ENCODE measurements at places on chromosomes 13 and 19.

- no peak for DNase-seq
- no peaks in the 10 kb centered on the region for H3K27me3 ChIP-seq
- no peaks in the 10 kb centered on the region for H3K36me3 ChIP-seq
- peaks cover 19% of the 10 kb centered on the region for H3K4me1 ChIP-seq
- peak overlapping the region; percentile 83 for H3K27ac ChIP-seq
- H3K4me3 ChIP-seq = peak overlapping the region; percentile 75
Observed at GRCh38 chr19:2149980-2150793, 1.2 kb downstream of the AP3D1 start.

- no peaks in the 10 kb centered on the region for H3K36me3 ChIP-seq
- peaks cover 5% of the 10 kb centered on the region for H3K4me1 ChIP-seq
- H3K27ac ChIP-seq = no peak overlapping the region
- peaks cover 15% of the 10 kb centered on the region for H3K27me3 ChIP-seq
Observed at GRCh38 chr13:100526318-100527000, 62.1 kb downstream of the GGACT start.

DNA sequence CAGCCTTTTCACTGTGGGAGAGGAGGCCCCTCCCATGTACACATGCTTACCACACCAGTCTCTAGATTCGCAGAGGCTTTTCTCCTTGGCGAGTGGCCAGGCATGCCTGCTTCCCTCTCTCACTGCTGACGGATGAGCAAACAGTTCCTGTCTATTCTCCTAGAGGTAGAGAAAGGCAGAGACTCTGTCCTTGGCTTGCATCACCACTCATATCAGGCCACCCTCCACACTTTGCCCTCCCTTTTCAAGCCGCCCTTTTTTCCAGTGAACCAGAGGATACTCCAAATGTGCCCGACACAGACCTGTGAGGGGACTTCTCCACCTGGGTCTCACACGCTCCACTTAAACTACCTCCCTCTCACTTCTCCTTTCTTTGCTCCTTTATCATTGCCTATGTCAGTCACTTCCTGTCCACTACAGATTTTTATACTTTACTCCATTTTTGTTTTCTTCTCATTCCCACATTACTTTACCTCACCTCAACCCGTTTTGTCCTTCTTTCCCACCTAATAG, 284.6 kb downstream of the DNAJC15 start:
- DNase-seq = no peak
- no peaks in the 10 kb centered on the region for H3K36me3 ChIP-seq
- peaks cover 11% of the 10 kb centered on the region for H3K4me1 ChIP-seq
- H3K27ac ChIP-seq = peak overlapping the region; percentile 77

GRCh38 chr13:96636001-96636709, 358.1 kb downstream of the OXGR1 start:
- DNase-seq = no peak
- H3K27ac ChIP-seq = no peak overlapping the region
- no peaks in the 10 kb centered on the region for H3K27me3 ChIP-seq
- no peaks in the 10 kb centered on the region for H3K4me1 ChIP-seq
- H3K36me3 ChIP-seq = no peaks in the 10 kb centered on the region

DNA sequence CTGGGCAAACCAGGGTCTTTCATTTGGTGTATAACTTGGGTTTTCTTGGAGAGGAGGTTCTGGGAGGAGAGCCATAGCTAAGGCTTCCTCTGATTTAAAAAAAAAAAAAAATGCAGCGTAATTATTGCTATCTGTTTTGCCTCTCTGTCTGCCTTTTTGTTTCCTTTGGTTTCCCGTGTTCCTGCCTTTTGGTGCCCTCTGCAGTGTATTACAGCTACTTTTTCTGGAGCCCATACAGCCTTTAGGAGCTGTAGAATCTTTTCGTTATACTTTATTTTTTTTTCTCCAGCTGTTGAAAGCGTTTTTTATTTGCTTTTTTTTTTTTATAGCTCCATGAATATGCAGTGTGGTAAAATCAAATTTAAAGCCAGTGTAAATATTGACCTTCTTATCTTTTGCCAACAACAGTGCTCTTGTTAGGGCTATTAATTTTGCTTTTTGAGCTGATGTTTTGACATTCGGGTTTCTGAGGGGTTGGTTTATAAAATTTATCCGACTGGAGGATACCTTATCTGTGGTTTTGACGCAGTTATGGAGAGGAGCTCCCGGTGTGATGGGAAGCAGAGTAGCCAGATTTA, 38.1 kb downstream of the ZNF493 start:
- H3K27me3 ChIP-seq = peaks cover 6% of the 10 kb centered on the region
- peaks cover 3% of the 10 kb centered on the region for H3K4me1 ChIP-seq
- H3K4me3 ChIP-seq = no peak overlapping the region
- H3K36me3 ChIP-seq = peaks cover 24% of the 10 kb centered on the region
- DNase-seq = no peak

- H3K27ac ChIP-seq = no peak overlapping the region
- DNase-seq = no peak
- H3K36me3 ChIP-seq = no peaks in the 10 kb centered on the region
Observed at GRCh38 chr13:37446503-37446902, 152.1 kb downstream of the POSTN start.

DNA sequence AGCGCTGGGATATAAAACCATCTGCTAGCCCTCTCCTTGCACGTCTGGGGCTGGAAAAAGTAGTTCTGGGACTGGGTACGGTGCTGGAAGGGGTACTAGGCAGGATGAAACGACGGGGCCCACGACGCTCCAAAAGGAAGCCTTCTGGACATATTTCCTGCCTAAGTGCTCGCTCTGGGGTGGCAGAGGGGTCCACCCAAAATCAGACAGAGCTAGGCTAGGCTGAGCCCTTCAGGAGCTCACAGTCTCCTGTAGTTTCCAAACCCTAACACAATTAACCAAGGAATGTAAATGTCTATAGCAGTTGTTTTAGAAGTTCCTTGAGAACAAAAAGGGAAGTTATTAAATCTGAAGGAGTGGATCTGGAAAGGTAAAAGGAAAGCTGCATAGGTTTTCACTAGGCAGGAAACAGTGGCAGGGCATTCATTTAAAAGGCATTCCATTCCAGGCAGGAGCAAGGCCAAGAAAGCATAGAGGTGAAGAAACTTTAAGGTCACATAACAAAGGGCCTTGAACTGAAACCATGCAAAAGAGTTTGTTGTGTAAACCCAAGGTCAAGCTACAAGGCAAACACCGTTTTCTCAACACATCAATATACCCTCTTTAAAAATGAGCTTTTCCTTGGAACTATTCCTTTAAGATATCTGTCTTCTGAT, 634 bp upstream of the DIAPH3 start:
- DNase-seq = no peak
- H3K4me1 ChIP-seq = peaks cover 19% of the 10 kb centered on the region
- H3K27ac ChIP-seq = peak overlapping the region; percentile 86
- peaks cover 8% of the 10 kb centered on the region for H3K27me3 ChIP-seq

DNA sequence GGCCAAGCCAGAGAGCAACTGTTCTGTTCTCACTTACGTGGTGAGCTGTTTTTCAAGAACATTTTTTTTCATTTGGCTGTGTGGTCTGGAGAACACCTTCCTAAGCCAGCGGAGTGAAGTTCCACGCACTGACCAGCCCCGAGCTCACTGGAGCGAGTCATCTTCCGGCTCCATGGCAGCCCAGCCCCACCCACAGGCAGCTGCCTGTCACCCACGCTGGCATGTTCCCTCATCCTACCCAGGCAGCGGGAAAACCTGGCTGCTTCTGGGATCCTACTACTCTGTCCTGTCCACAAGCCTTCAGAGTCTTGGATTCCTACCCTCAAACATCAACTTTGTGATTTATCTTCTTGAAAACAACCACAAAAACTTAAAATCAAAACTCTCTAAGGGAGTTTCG, 76.2 kb downstream of the GGACT start:
- no peaks in the 10 kb centered on the region for H3K4me1 ChIP-seq
- H3K27me3 ChIP-seq = peaks cover 15% of the 10 kb centered on the region
- H3K27ac ChIP-seq = peak overlapping the region; percentile 29
- no peak overlapping the region for H3K4me3 ChIP-seq
- no peak for DNase-seq
- H3K36me3 ChIP-seq = peaks cover under 1% of the 10 kb centered on the region

DNA sequence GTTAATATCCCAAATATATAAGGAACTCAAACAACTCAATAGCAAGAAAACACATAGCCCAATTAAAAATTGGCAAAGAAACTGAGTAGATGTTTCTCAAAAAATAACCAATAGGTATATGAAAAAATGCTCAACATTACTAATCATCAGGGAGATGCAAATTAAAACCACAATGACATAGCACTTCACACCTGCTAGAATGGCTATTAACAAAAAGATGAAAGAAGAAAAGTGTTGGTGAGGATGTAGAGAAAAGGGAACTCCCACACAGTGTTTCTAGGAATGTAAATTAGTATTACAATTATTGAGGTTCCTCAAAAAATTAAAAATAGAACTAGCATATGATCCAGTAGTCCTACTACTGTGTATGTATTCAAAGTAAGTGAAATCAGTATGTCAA, 1212.8 kb downstream of the DIAPH3 start:
- peaks cover 19% of the 10 kb centered on the region for H3K4me1 ChIP-seq
- no peak for DNase-seq
- no peaks in the 10 kb centered on the region for H3K27me3 ChIP-seq
- no peak overlapping the region for H3K4me3 ChIP-seq

DNA sequence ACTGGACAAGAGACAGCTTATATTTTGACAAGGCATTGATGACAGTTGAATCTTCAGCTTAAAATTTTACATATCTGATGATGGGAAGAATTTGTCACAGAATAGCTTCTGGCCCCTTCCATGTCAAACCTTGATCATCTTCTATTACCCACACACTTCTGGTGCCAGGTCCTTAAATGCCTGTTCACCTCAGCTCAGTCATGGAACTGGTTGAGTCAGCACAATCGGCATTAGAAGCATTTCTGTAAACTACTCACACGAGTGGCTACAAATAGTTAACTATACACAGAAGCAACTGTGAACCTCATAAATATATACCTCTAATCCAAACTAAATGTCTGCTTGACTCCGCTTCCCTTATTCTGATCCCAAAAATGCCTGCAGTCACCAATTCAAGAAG, 161.2 kb downstream of the FOXO1 start:
- peaks cover 19% of the 10 kb centered on the region for H3K4me1 ChIP-seq
- no peak overlapping the region for H3K4me3 ChIP-seq
- no peaks in the 10 kb centered on the region for H3K36me3 ChIP-seq

- H3K4me1 ChIP-seq = no peaks in the 10 kb centered on the region
- no peaks in the 10 kb centered on the region for H3K27me3 ChIP-seq
- no peaks in the 10 kb centered on the region for H3K36me3 ChIP-seq
- H3K4me3 ChIP-seq = no peak overlapping the region
- no peak overlapping the region for H3K27ac ChIP-seq
Observed at GRCh38 chr13:72622546-72622945, 104.9 kb downstream of the MZT1 start.

DNA sequence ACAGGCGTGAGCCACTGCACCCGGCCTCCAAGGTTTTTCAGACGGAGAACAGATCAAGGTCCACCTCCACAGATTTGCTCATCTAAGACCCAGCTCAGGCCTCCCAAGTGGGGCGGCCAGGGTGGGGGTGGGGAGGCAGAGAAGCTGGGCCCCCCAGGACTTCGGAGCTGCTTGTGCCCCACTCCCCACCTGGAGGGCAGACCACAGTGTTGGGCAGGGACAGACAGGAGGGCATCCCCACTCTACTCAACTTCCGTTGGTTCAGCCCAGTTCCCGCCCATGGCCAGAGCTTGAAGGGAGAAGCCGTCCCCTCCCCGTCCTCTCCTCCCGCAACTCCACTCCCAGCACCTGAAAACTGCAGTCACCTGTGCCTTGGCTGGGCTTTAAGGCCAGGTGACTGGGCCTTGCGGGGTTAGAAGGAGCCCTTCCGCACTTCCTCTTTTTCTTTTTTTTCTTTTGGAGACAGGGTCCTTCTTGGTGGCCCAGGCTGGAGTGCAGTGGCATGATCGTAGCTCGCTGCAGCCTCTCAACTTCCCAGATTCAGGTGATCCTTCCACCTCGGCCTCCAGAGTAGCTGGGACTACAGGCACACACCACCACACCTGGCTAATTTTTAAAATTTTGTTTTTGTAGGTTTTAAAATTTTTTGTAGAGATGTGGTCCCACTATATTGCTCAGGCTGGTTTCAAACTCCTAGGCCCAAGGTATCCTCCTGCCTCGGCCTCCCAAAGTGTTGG, 734 bp upstream of the LRRC8E start:
- H3K27ac ChIP-seq = no peak overlapping the region
- no peak overlapping the region for H3K4me3 ChIP-seq
- H3K27me3 ChIP-seq = peaks cover 13% of the 10 kb centered on the region
- H3K4me1 ChIP-seq = peaks cover 4% of the 10 kb centered on the region
- DNase-seq = no peak
- no peaks in the 10 kb centered on the region for H3K36me3 ChIP-seq

GRCh38 chr13:51556740-51557139, 27.5 kb upstream of the WDFY2 start:
- no peak overlapping the region for H3K27ac ChIP-seq
- no peaks in the 10 kb centered on the region for H3K36me3 ChIP-seq
- peaks cover 28% of the 10 kb centered on the region for H3K4me1 ChIP-seq
- peaks cover 15% of the 10 kb centered on the region for H3K27me3 ChIP-seq

GRCh38 chr13:61608138-61608537, 192.5 kb upstream of the PCDH20 start:
- H3K4me3 ChIP-seq = no peak overlapping the region
- H3K27me3 ChIP-seq = no peaks in the 10 kb centered on the region
- no peak overlapping the region for H3K27ac ChIP-seq

GRCh38 chr13:91805605-91806004, 407.2 kb downstream of the GPC5 start:
- H3K27ac ChIP-seq = no peak overlapping the region
- H3K27me3 ChIP-seq = no peaks in the 10 kb centered on the region
- H3K4me1 ChIP-seq = no peaks in the 10 kb centered on the region
- DNase-seq = no peak
- no peaks in the 10 kb centered on the region for H3K36me3 ChIP-seq

- H3K27me3 ChIP-seq = no peaks in the 10 kb centered on the region
- peaks cover 10% of the 10 kb centered on the region for H3K36me3 ChIP-seq
- peaks cover 7% of the 10 kb centered on the region for H3K4me1 ChIP-seq
Observed at GRCh38 chr19:10363789-10364281, 16.5 kb downstream of the TYK2 start.

DNA sequence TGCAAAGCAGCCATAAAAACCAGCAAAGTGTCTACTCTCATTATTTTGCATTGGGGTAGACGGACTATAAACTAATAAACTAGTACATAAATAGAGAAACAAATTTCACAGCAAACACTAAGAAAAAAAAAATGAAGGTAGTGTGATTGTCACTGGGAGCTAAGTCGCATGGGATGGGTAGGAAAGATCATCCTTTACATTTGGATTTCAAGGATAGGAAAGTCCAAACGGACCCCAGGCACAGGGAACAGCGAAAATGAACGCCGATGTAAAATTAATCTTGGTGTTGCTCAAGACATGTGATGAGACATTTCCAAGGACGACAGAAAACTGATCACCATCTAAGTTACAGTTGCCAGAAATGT, 690 bp upstream of the SGTA start:
- no peaks in the 10 kb centered on the region for H3K36me3 ChIP-seq
- H3K4me1 ChIP-seq = peaks cover 45% of the 10 kb centered on the region
- no peak for DNase-seq
- H3K27ac ChIP-seq = peak overlapping the region; percentile 98

- H3K27ac ChIP-seq = no peak overlapping the region
- DNase-seq = no peak
- no peak overlapping the region for H3K4me3 ChIP-seq
- H3K27me3 ChIP-seq = peaks cover 32% of the 10 kb centered on the region
- H3K36me3 ChIP-seq = peaks cover 12% of the 10 kb centered on the region
Observed at GRCh38 chr19:6067975-6068374, 42.3 kb downstream of the RFX2 start.

Measured in naive B cell (primary cell).